ENCODE measurements at places on chromosomes 16 and 17.

GRCh38 chr17:64063766-64064224 is 43.4 kb upstream of the ICAM2 start:
- DNase-seq: peak; percentile 62

GRCh38 chr17:52047086-52047485 is 111.4 kb downstream of the CA10 start:
- no peak for DNase-seq

DNA sequence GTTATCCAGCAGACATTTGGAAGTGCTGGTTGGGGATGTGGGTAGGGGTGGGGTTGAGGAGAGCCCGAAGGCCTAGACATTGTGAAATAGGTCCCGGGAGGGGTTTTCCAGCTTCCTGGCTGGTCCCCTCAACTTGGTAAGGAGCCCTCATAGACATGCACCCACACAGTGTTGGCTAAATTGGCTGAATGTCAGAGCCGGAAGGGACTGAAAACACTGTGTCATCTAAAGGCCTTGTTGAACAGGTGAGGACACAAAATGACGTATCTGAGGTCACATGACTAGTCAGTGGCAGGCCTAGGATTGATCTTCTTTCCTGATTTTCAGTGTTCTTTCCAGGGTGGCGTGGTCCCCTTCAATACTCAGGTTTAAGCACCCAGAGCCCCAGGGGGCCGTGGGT is 27.6 kb downstream of the ITGB3 start:
- DNase-seq: no peak

DNA sequence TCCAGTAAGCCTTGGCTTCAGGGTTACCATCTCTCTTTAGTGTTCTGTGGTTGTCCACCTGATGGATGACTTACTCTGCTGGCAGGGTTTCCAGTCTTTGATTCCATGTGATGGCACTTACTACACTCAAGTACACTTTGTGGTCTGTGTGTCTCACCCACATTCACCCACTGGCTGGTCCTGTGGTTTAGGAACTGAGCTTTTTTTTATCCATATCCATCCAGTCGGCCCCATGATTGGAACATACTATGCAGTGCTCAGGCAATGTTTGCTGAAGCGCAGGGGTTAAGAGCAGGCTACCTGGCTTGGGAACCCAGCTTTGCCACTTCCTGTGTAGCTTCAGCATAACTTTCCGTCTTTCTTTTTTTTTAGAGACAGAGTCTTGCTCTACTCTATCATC is 2.8 kb upstream of the FUS start:
- peak; percentile 46 for DNase-seq

DNA sequence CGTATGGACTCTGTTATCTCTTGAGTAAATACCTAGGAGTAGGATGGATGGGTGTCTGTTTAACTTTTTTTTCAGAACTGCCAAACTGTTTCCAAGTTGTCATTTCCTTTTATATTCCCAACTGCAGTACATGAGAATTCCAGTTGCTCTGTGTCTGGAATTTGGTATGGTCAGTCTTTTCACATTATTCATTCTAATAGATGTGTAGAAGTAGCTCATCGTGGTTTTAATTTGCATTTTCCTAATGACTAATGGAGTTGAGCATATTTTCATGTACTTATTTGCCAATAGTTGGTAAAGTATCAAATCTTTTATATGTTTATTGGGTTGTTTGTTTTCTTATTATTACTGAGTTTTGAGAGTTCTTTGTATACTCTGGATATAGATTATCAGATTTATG is 27.0 kb downstream of the MRTFB start:
- no peak for DNase-seq

- DNase-seq: no peak
Observed at GRCh38 chr16:73663720-73664119, 615.8 kb upstream of the ZFHX3 start.

GRCh38 chr16:75237398-75238131 is 13.9 kb downstream of the BCAR1 start:
- DNase-seq: no peak

DNA sequence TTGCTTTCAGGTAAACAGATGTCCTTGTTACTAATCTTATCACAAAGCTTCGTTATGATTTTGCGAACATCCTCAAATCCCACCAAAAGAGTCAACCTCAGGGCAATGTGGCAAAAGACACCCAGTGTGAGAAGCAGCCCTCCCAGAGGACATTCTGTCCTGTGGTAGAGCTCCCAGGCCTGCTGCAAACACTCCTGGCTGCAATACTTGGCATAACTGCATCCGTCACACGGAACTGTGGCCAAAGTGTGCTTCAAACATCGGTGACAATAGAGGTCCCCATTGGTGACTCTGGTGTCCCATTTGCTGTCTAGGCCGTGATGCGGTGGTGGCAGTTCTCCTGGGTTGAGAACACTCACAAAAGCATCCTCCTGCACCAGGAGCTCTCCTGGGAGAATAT is 29.5 kb downstream of the SMYD4 start:
- no peak for DNase-seq

GRCh38 chr17:65504141-65504540 is 57.3 kb downstream of the AXIN2 start:
- no peak for DNase-seq

DNA sequence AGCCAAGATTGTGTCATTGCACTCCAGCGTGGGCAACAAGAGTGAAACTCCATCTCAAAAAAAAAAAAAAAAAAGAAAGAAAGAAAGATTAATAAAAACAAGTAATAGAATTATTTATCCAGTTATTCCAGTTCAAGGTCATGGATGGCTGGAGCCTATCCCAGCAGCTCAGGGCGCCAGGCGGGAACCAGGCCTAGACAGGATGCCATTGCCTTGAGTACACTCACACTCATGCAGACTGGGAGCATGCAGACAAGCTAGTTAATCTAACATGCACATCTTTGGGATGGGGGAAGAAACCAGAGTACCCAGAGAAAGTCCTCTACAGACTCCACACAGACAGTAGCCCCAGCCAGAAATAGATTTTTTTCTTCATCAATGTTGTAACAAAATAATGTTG is 17.9 kb downstream of the PDP2 start:
- no peak for DNase-seq

DNA sequence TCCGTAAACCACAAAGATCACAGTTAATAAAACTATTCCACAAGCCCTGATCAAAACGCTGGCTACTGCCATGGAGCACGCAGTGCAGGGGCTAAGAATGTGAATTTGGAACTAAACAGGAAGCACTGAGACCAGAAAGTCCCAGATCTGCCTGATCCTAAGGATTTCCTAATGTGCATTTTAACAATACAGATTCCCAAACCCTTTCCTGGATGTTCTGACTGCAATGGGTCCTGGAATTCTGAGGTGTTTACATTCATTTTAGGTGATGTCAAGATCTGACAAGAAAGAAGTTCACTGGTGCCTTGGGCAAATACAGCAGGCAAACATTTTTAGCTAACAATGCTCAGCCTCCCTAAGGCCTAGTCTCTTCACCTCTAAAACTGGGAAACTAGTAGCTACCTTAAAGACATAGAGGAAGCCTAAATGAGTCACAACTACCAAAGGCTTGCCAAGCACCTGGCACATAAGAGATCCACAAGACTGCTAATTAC is 10.3 kb downstream of the NSMCE1 start:
- DNase-seq: no peak

- no peak for DNase-seq
Observed at GRCh38 chr17:60647705-60648104, 29.9 kb upstream of the BCAS3 start.

DNA sequence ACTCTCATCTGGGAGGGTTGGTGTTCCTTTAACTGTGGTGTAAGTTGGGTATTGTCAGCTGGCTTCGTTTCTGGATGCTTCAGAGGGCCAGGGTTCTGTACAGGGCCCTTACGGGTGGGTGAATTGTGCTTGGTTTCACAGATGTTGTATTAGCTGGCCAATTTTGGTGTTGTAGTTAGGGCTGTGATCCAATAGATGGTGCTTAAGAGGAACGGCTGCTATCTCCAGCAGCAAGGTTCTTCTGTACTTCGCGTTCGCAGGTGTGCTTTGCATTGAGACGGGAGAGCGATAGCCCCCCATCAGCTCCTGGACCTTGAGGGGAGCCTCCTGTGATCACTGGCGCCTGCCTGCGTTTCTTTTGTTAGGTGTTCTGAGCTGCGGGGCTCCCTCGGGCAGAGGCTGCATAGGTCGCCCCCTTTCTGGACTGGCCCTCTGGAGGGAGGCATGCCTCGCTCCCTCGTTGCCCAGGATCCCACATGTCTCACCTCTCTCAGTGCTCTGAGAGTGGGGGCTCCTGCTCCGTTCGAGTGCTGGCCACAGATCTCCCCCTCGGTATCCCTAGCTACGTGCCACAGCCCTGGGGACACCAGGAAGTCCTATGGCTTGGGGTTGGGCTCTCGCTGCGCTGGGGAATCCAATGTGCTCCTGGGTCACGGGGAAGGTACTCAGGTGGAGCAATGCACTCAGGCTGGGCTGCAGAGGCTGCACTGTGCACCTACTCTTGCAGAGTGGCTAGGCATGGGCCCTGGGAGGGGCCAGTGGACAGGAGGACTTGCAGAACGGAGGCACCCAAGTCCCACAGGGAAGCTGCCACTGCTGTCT is 837 bp upstream of the PRDM7 start:
- no peak for DNase-seq

- DNase-seq: peak; percentile 73
Observed at GRCh38 chr17:76736349-76737081, 616 bp downstream of the SRSF2 start.

DNA sequence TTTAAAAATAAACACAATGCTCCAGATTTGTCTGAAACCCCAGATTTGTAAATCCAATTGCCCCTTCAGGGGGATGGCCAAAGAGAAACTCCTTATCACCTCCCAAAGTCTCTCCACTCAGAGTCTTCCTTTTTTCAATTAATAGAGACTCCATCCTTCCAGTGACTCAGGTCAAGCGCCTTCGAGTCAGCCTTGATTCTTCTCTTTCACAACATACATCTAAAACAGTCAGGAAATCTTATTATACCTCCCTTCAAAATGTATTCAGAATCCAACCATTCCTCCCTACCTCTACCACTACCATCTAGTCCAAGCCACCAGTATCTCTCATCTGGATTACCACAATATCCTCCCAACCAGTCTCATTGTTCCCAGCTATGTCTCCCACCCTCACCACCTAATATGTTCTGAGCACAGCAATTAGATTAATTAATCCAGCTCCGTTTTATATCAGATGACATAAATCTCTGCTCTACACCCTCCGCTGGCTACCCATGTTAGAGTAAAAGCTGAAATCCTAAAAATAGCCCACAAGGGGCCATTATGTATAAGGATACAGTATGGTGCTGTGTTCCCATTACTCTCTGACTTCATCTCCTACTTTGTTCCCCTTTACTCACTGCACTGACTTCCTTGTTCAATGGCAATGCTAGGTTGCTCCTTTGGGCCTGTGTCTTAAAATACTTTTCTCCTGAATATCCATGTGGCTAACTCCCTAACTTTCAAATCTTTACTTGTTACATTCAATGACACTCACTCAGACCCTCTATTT is 11.8 kb downstream of the SIAH1 start:
- DNase-seq: no peak

GRCh38 chr17:4074831-4075495 is 67.9 kb downstream of the ZZEF1 start:
- DNase-seq: no peak

GRCh38 chr17:82235056-82235774 is 6.4 kb downstream of the SLC16A3 start:
- DNase-seq: no peak

- no peak for DNase-seq
Observed at GRCh38 chr16:22969567-22969966, 155.6 kb downstream of the HS3ST2 start.

DNA sequence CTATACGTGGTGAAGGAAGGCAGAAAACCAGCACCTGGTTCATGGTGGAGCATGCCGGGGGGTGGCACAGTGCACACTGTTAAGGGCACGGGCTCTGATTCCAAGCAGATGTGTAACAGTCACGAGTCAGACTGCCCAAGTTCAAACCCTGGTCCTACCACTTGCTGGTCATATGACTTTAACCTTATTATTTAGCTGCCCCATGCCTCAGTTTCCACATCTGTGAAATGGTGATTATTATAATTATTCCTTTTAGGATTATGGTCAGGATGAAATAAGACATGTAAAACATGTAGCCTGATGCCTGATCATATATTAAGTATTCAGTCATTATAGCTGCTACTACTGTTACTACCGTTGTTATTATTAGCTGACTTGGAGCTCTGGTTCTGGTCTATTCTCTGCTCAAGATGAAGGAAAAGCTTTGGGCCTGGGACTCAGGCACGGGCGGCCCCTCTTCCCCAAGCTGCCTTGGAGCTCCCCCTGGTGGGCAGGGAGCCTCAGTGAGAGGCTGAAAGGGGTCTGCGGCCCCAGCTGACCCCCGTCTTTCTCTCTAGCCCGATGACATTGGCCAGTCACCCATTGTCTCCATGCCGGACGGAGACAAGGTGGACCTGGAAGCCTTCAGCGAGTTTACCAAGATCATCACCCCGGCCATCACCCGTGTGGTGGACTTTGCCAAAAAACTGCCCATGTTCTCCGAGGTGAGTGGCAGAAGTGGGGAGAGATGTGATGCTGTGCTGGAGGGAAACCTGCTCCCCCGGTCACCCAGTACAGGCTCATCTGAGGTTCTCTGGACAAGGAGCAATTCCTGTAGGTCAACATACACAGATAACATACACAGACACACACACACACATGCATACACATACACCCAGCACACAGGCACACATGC is 14.0 kb downstream of the NR1D1 start:
- DNase-seq: peak; percentile 79

DNA sequence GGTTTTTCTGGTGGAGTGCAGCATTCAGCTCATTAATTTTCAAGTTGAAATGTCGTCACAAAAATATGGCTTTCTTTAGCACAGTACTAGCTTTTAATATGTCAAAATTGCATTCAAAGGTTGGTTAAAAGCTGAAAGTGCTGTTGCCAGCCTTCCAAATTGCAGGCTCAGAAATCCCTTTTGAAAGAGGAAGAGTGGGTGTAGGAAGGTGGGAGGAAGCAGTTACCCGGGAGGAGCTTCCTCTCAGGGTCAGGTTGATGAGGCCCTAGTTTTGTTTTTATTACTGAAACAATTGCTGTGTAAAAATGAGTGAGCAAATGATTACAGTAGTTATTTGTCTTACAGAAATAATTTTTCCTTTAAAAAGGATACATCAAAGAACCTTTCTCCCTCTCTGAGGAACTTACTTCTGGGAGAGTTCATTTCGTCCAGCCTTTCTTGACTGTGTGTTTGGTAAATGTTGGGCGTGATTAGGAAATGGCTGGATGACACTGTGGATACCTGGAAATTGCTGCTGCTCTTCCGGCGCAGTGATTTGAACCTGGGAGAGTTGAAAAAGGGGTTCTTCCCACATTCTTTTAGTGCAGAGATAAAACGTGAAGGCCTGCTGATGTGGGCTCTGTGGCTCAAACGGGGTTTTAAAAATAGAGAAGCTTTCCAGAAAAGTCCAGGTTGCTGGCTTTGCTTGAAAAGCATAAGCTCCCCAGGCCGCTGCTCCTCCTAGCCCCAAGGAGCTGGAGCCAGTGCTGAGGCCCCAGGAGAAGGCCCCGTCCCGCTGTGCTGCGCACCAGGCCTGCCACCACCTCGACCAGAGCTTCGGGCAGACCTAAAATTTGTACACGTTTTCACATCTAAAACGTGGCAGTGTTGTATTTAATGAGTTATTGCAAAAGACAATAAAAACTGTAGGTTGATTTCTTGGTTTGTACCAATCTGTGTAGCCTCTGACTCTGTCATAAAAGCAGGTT is 41.7 kb downstream of the SEC14L1 start:
- DNase-seq: no peak

- DNase-seq: no peak
Observed at GRCh38 chr16:27228621-27229501, 25.5 kb downstream of the KDM8 start.

GRCh38 chr16:63461248-63461841 is 1425.1 kb upstream of the CDH8 start:
- DNase-seq: no peak

GRCh38 chr16:67268136-67268579 is 11.2 kb upstream of the PLEKHG4 start:
- DNase-seq: no peak

- DNase-seq: peak; percentile 35
Observed at GRCh38 chr16:10878644-10879501, 1.9 kb downstream of the CIITA start.

Measured in stimulated activated CD4-positive, alpha-beta T cell treated with anti-CD3 and anti-CD28 coated beads, Interleukin-2, amount 100 ng/mL, for 24 hours (primary cell).